ENCODE measurements at places on chromosomes 1 and 21.

- DNase-seq = no peak
Measured at GRCh38 chr1:26028490-26028980, 7.0 kb downstream of the EXTL1 start.

GRCh38 chr1:178955391-178955954 lies 70.2 kb upstream of the FAM20B start:
- DNase-seq = no peak

- no peak for DNase-seq
Measured at GRCh38 chr1:217564833-217565232, 66.1 kb downstream of the GPATCH2 start.

DNA sequence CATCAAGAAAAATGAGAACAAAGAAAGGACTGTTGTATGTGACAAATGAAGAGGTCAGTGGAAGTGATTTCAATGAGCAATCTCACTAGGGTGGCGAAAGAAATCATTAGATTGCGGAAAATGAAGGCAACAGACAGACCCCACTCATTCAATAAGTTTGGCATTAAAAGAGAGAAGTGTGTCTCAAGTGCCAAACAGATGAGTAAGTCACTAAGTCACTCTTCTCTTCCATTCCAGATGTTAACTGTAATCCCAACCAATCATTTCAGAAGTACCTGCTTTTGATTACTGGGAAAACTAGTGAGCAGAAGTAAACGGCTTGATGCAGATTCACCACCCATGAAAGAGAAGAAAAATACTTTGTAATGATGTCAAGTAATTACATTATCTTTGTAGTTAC lies 144.3 kb upstream of the PRMT6 start:
- no peak for DNase-seq

DNA sequence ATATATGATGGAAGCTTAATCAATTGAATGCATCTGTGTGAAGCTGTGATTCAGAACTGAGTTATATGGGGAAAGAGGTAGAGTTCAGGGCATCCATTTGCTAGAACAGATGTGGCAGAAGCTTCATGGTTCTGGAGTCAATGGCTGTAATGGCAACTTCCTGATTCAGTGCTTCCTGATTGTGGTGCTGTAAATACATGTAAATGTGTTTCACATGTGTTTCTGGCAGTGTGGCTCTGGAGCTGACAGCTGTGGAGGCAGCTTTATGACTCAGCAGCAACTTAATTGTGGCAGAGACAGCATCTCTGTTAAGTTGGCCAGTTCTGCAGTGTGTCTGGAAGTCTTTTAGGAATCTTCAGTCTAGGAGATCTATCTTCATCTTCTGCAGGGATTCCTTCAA lies 226.6 kb upstream of the ZRANB2 start:
- DNase-seq = no peak

- no peak for DNase-seq
Measured at GRCh38 chr21:25307489-25307888, 299.8 kb downstream of the MRPL39 start.

- no peak for DNase-seq
Measured at GRCh38 chr1:50976111-50976889, 6.3 kb downstream of the CDKN2C start.

- no peak for DNase-seq
Measured at GRCh38 chr21:29256126-29256910, 42.4 kb upstream of the BACH1 start.

- no peak for DNase-seq
Measured at GRCh38 chr21:35345954-35346353, 296.9 kb upstream of the RUNX1 start.

DNA sequence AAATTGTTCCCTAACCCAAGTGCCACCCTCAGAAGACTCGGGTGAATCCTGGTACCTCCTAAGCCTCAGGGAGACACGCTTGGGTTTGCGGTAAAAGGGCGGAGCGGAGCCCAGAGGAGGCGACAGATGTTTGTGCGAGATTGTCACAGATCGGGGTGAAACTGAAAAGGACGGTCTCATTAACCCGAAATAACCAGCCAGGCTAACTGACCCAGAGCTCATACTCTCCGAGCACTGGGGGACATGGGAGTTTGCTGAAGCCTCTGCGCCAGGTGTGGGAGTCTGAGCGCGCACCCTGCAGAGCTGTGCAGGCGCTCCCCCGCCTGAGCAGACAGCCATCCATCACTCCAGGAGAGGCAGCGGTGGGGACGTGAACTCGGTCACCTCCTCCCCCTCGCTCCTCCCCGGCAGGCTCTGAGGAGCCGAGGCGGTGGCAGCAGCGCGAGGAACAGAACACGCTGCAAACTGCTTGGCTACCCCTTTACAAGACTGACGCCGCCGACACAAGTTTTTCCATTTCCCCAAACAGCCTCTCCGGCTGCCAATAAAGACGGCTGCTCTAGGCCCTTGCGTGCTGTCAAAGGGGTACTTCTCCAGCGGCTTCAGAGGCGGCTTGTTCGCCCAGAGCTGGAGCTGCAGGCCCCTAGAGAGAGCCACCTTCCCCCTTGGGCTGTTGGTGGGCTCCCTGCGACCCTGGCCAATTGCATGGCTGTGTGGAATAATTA lies 43.5 kb downstream of the RRAGC start:
- DNase-seq = no peak

GRCh38 chr21:25871566-25871965 lies 136.8 kb downstream of the GABPA start:
- no peak for DNase-seq

Data from keratinocyte (primary cell).